ENCODE measurements at places on chromosomes 13 and 19. TPM values are rescaled to one million over a fixed set of nuclear protein-coding genes. Genes with fewer than 3 reads are reported as not detected.

DNA sequence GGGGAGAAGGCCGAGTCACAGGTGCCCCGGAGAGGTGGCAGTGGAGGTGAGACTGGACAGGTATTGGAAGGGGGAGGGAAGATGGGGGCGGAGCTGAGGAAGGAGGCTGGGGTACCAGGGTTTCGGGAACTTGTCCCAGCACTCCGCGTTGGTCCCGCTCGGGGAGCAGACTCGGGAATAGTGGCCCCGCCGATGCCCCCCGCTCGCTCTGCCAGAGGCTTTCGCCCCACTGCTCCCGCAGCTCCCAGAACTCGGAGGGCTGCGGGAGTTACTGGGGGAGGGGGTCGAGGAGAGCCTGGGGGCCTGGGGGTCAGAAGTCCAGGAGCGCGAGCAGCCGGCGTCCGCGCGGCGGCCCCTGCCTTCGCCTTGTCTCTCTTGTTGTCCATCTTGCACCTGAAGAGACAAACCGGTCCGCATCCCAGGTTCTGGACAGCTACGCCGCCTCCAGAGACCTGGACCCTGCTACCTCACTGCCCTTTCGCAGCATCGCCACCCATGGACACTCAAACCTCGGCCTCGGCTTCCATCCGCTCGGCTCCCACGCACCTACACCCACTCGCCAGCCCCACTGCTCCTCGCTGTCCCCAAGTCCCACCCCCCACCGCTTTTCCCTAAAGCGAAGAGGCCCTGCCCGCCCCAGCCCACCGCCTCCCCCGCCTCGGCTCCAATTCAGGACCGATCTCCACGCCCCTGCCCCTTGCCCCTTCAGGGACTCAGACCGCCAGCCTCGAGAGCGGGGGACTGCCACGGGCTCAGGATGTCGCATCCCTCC, 700 bp downstream of the PRR36 start:
- peaks cover 19% of the 10 kb centered on the region for H3K27me3 ChIP-seq
- DNase-seq = no peak
- H3K4me3 ChIP-seq = peak overlapping the region; percentile 80
- peaks cover 29% of the 10 kb centered on the region for H3K4me1 ChIP-seq
- H3K36me3 ChIP-seq = no peaks in the 10 kb centered on the region
- no peak overlapping the region for H3K27ac ChIP-seq

- no peak for DNase-seq
- no peaks in the 10 kb centered on the region for H3K36me3 ChIP-seq
- H3K27me3 ChIP-seq = no peaks in the 10 kb centered on the region
- no peaks in the 10 kb centered on the region for H3K4me1 ChIP-seq
These were observed 1718.2 kb downstream of the EFNB2 start for GRCh38 chr13:104817271-104817670.

Gene ZNF99
- not detected for total RNA-seq

Gene VSTM1
- not detected for total RNA-seq

Gene F2RL3
- 0.07 TPM for total RNA-seq
